H54 (cell line): ENCODE measurements at places on chromosomes 1 and 21.
A peak's percentile ranks its signal among the peaks of the same experiment; 100 is the strongest.

- no peak for DNase-seq
Observed at GRCh38 chr21:40915114-40915513, 68.2 kb upstream of the DSCAM start.

DNA sequence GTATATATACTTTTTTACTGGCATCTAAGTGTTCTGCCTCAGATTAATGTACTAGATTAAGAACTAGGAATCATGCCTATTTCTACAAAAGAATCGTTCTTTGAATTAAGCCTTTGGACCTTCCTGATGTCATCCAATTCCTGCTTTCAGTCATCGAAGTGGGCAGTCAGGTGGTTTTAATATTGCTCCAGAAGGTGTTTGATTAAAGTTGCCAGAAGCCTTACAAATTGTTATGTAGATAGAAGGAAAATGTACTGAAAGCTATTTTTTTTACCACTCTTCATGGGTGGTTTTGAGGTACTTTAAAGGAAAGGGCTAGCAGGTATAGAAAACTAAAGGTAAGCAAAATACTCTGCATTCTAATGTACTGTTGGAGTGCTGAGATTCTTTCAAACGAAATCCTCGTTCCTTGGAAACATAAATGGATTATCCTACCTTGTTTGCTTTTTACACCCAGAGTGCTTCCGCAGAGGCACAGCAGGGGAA is 716 bp downstream of the CTBS start:
- DNase-seq, result no peak

GRCh38 chr1:240714568-240715292 is 102.8 kb upstream of the GREM2 start:
- DNase-seq, result no peak

GRCh38 chr1:111148376-111148881 is 8.4 kb downstream of the CEPT1 start:
- DNase-seq, result no peak

DNA sequence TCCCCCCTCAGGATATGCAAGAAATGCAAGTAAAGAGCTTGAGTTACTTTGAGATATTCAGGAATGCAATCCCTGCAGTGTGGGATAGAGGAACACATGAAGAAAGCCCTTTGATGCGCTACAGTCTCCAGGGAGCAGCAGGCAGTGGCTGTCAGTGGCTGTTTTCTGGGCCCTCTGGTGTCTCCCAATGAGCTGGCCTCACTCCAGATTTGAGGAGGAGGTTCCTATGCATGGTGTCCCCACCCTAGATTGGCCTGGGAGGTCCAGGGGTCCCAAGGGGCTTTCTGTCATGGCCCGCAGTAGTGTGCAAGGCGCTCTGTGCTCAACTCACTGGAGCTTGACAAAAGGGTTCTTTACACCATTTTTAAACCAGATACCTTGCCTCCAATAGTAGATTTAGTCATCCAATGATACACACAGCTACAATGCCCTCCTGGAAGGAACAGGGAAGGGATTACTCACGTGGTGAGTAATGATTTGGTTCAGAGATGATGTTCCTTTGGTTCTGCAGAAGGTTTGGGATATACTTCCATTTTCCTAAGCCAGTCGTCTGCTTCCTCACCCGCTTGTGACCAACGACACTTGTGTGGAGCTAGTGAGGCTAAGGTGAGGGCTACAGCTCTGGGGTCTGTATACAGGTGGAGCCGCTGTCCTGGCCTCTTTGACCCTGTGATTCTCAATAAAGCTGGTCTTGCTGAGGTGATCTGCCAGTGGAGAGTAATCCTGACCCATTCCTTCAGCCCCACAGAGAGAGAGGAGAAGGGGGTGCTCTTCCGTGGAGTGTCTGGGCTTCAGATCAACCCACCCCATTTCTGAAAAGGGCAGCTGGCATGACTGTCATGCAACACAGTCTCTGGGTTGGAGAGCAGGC is 6.6 kb downstream of the BATF3 start:
- DNase-seq, result peak; percentile 94

- no peak for DNase-seq
Observed at GRCh38 chr1:111490220-111490619, 13.2 kb downstream of the ADORA3 start.

GRCh38 chr1:7565099-7565750 is 205.9 kb upstream of the VAMP3 start:
- DNase-seq, result no peak

GRCh38 chr1:235951661-235952060 is 85.0 kb upstream of the LYST start:
- no peak for DNase-seq

GRCh38 chr1:234616644-234617043 is 6.7 kb upstream of the IRF2BP2 start:
- no peak for DNase-seq

DNA sequence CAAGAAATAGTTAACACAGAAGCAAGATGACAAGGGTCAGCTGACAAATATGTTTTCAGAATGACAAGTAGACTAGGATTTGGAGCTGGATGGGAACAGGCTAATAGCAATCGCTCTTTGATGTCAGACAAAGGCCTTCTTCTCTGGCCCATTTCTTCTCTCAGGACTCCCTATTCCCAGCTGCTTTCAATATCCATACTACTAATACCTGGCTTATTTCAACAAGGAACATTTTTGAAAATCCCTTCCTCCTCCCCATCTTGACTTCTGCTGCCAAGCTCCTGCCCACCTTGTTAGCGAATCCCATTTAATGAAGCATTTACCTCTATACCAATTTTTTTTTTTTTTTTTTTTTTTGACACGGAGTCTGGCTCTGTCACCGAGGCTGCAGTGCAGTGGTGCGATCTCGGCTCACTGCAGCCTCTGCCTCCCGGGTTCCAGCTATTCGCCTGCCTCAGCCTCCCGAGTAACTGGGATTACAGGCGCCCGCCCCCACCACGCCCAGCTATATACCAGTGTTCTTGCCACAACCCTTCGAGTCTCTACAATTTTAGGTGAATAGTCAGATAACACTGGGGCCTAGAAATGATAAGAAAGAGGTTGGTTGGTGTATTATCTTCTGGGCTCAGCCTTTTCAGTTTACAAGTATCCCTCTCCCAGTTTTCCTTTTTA is 68.4 kb downstream of the MACF1 start:
- DNase-seq, result no peak
